ENCODE measurements at places on chromosomes 6 and 20. TPM values are rescaled to one million over a fixed set of nuclear protein-coding genes. Genes with fewer than 3 reads are reported as not detected.

The TMC2 gene
- not detected for total RNA-seq

The ZBTB9 gene
- 16.4 TPM for total RNA-seq

The HSPA12B gene
- total RNA-seq, result not detected

The SLC22A16 gene
- not detected for total RNA-seq

The HCRTR2 gene
- not detected for total RNA-seq

The TMEM217 gene
- total RNA-seq, result 6.6 TPM

The RAET1L gene
- total RNA-seq, result not detected

The EYA2 gene
- total RNA-seq, result not detected

The RGS17 gene
- total RNA-seq, result 0.02 TPM

The CCN6 gene
- total RNA-seq, result not detected

The EPPIN gene
- total RNA-seq, result not detected

The TPD52L1 gene
- total RNA-seq, result not detected

The RFX6 gene
- not detected for total RNA-seq

The RIMS1 gene
- total RNA-seq, result not detected

The CSTF1 gene
- total RNA-seq, result 54.2 TPM

The PSORS1C1 gene
- not detected for total RNA-seq

The TSPO2 gene
- total RNA-seq, result not detected

The SDHAF4 gene
- total RNA-seq, result 10.9 TPM

The PRSS35 gene
- not detected for total RNA-seq

The CDKN1A gene
- total RNA-seq, result 66.4 TPM

The DPPA5 gene
- not detected for total RNA-seq

The ZNF343 gene
- total RNA-seq, result 11.3 TPM

The OPRL1 gene
- 0.44 TPM for total RNA-seq

The ADGRF5 gene
- total RNA-seq, result not detected

Data from CD8-positive, alpha-beta memory T cell (primary cell).